Pons (tissue), 1 donor: ENCODE measurements at places on chromosomes 11 and 22.

DNA sequence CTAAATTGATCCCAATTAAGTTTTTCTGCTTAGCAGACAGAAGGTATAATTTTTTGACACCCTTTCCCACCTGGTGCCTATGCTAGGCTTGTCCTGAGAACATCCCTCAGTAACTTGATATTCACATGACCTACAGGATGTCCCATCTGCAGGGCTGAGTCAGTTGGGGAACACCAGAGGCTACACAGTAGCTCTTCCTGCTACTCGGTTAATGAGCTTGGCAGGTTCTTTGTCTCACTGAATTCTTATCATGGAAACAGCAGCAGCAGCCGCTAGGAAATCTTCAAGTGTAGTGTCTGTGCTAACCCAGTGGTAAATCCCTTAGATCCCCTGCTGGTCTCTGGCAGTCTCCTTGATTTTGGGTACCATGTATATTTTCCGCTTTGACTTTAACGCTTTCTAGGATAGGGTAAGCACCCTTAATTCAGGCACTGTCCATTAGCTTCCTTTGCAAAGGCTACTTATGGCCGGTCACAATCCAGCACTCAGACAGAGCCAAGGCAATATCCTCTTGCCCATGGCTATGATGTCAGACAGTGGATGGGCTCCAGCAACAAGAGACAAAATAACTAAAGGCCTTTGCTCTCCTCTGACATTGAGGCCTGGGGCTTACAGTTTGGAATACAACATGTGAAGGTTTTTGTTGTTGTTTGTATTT lies 8.5 kb downstream of the MRPL16 start:
- DNase-seq: peak; percentile 83

- DNase-seq: no peak
These were observed 129.7 kb downstream of the SNX19 start for GRCh38 chr11:130786586-130786985.

DNA sequence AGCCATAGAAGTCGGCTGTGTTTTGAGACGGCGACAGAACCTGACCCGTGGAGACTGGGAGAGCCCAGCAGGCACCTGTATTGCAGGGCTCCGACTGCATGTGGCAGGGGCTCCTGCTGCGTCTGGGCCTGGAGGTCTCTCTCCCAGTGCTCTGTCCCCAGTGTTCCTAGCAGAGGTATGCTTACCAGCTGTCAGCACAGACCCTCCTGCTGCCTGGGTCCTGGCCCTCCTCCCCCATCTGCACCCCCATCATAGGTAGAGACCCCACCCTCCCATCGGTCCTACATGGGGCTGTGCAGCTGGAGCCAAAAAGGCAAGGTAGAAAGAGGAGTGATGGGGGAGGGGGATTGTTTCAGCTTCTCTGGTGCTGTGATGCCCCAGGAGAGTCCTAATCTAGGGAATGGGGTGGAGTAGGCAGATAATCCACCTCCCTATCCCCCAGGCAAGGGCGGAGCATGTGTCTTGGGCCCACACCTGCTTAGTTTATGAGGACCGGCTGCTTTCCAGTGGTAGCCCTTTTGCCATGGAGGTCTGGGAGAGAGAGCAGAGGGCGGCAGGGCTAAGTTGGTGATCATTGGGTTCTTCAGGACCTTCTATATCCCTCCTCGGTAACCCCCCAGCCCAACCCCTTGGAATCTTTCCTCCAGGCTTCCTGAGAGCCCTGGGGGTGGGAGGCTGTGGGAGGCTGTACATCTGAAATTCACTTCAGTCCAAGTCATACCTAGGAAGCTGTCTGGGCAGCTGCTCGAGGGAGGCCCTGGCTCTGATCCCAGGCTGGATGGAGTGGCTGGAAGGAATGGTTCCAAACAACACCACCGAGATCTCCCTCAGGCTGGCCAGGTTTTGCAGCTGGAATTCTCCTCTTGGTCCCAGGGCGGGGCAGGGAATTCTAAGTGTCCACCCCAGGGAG lies 5.3 kb downstream of the SLC7A4 start:
- no peak for DNase-seq

- DNase-seq: no peak
These were observed 36.8 kb downstream of the IL18 start for GRCh38 chr11:112127056-112127455.

GRCh38 chr11:15690320-15690719 lies 575.6 kb downstream of the INSC start:
- DNase-seq: peak; percentile 18

- DNase-seq: no peak
These were observed 11.3 kb upstream of the GDPD5 start for GRCh38 chr11:75536786-75537641.

GRCh38 chr22:44586999-44587736 lies 89.1 kb upstream of the RTL6 start:
- DNase-seq: no peak

DNA sequence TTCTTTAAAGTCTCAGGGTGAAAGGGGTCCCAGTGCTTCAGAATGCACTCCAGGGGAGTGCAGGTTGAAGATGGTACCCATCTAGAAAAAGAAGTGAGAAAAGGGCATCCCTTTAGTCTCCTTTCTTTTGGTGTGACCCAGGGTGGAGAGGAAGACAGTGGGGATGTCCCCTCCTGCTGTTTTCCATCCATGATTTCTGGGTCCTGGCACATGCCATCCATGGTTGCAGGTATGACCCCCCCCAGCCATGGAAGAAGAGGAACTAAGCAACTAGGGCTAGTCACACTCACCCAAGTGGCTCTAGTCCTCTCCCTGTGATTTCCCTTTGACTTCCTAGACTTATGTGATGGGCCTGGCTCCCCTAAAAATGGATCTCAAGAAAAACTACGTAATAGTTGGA lies 15.9 kb upstream of the EI24 start:
- no peak for DNase-seq

DNA sequence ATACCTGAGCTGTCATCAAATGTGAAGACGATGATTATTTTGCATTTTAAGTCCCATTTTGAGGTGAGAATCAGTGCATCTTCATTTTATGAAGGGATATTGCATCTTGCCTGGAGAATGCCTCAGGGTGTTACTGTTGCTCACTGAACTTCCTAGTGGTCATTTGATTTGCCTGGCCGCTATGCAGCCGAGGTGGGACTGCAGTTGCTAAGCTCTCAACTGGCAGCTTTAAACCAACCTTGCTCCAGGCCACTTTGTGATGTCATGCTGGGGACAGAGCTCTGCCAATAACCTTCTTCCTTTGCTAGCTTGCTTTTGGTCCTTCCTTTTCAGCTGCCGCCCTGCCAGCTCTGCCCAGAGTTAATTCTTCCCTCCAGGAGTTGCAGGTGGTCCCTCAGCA lies 409.4 kb upstream of the B3GAT1 start:
- DNase-seq: no peak

GRCh38 chr11:69559181-69559580 lies 77.7 kb downstream of the LINC01488 start:
- no peak for DNase-seq

DNA sequence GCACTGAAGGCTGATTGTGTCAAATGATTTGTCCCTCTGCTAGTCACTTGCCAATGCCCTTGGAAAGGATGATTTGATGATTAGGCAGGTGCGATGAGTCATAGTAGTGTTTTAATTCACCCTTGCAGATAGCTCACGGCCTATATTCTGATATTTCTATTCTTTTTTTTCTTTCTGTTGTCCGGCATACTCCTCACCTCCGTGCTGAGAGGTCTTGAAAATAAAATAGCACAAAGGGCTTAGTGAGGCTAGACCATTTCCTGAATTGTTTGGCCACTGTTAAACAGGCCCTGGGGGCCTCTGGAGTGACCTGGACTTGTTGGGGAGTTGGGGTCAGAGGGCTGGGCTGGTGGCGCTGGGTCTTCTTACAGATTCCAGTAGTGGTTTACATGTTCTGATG lies 99.8 kb downstream of the ZBTB16 start:
- no peak for DNase-seq

GRCh38 chr22:38071421-38072321 lies 12.3 kb downstream of the SLC16A8 start:
- DNase-seq: no peak

GRCh38 chr11:62680825-62681240 lies 2.0 kb upstream of the UBXN1 start:
- peak; percentile 38 for DNase-seq

DNA sequence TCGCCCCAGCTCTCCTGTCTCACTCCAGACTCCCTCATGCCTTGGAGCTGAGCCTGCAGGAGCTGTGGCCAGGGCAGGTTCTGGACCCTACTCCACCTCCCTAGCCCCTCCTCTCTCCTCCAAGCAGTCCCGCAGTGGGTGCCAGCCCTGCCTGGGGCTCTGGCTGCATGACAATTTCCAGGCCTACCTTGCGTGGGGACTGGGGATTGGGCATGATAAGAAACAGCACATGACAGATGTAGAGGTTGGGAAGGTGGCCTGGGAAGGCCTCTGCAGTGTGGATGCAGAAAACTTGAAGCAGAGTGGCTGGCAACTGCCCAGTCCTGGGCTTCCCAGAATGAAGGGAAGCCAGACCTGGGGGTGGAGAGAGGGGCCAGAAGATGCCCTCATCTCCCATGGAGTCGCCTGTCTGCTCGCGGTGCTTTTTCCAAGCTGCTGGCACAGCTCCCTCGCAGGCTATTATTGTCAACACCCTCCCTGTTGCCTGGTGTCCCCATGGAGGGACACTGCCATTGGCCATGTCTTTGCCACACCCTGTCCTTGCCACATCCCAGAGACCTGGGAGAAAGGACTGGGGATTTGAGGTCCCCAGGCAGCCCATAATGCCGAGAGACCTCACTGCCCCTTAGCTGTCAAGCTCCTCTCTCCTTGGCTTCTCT lies 48.9 kb upstream of the CDON start:
- DNase-seq: no peak

- DNase-seq: no peak
These were observed 22.6 kb upstream of the SORL1 start for GRCh38 chr11:121429556-121429955.

DNA sequence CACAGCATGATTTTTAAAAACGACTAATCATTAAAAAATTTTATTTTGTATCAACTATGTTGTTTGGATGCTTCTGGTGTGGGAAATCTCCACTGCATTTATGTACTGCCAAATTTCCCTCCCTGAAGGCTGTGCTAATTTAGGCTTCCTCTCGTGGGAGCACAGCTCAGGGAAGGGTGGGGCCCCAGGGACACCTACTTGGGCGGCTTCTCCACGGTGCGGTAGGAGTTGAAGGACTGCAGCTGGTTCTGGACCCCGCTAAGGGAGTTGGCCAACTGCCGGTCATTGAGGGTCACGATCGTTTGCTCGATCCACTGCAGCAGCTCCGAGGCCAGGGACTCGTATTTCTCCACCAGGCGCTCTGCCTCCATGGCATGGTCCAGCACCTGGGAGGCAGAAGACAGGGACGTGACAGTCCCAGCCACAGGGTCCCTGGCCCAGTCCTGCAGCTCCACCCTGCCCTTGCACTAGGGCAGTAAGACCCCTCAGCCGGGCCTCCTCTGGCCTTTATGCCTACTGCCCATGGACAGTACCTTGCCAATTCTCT lies 18.6 kb downstream of the SPTBN2 start:
- no peak for DNase-seq

DNA sequence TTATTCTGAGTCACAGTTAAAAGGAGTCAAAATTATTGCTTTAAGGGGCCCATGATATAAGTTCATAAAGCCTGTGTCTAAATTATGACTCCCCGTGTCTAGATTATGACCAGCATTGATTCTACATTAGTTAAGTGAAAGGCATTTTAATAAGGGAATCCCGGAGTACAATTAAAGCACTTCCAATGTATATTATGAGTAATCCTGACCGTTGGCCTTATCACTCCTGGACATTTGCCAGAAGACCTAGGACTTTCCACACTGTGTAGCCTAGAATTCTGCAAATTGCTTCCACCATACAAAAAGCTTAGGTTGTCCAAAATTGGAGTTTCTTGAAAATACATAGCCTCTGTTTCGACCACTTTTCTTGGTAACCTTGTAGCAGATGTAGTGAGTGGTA lies 1292.6 kb downstream of the LRRC4C start:
- DNase-seq: no peak

DNA sequence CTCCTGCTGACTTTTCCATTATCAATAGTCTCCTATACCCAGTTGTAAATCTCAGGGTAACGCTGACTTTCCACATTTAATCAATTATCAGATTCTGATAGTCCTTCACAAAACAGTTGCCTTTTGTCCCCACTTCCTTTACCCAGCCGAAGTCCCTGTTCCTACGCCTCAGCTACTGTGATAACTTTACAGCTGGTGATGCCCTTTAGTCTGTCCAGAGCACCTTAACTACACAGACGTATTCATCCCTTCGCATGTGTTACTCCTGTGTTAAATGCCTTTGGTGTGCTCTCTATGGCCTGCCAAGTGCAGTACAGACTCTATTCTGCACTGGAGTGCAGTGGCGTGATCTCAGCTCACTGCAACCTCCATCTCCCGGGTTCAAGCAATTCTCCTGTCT lies 20.2 kb downstream of the SSH3 start:
- DNase-seq: no peak

- DNase-seq: peak; percentile 5
These were observed 78.7 kb downstream of the PHF21B start for GRCh38 chr22:44931077-44931540.

DNA sequence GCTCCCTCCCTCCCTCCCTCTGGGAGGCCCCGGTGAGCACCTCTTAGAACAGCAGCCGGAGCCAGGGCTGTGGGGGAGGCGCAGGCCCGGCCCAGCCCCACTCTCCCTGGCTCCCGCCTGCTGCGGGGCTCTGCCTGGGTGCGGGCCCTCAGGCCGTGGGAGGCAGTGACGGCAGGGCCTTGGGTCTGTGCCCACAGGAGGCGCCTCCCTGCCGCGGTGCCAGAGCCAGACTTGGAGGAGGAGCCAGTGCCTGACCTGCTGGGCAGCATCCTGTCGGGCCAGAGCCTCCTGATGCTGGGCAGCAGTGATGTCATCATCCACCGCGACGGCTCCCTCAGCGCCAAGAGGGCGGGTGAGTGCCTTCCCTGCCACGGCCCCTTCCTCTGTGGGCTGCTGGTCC lies 9.5 kb downstream of the IRF7 start:
- peak; percentile 17 for DNase-seq

- DNase-seq: no peak
These were observed 72.6 kb downstream of the C22orf31 start for GRCh38 chr22:28989035-28989464.

- no peak for DNase-seq
These were observed 1.1 kb downstream of the OVOL1 start for GRCh38 chr11:65787649-65788622.

GRCh38 chr11:67466367-67466766 lies 2.7 kb downstream of the TMEM134 start:
- DNase-seq: no peak

GRCh38 chr11:34427186-34427805 lies 11.4 kb upstream of the CAT start:
- no peak for DNase-seq

DNA sequence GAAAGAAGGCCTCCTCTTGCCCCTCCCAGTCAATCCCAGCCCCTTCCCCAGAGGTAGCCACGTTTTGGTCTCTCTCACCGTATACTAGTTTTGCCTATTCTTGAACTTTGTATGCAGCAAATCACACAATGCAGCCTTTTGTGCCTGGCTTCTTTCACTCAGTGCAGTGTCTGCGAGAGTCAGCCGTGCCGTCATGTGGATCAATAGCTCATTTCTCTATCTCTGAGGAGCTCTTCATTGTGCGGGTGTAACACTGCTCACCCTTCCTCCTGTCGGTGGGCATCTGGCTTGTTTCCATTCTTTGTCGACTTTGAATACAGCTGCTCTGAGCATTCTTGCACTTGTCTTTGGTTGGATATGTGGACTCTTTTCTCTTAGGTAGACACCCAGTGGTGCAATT lies 146.5 kb downstream of the CACNA1I start:
- DNase-seq: peak; percentile 87

- no peak for DNase-seq
These were observed 24.4 kb upstream of the TOLLIP start for GRCh38 chr11:1333860-1334259.

- no peak for DNase-seq
These were observed 343.7 kb downstream of the BRD1 start for GRCh38 chr22:49483946-49484345.

- peak; percentile 84 for DNase-seq
These were observed 19.1 kb downstream of the RPL3 start for GRCh38 chr22:39300186-39300830.
